ENCODE measurements at places on chromosomes 16 and 17. TPM values are rescaled to one million over a fixed set of nuclear protein-coding genes. Genes with fewer than 3 reads are reported as not detected.

KCNH6 gene
- total RNA-seq = not detected

HS3ST3B1 gene
- total RNA-seq = 4.9 TPM

RTN4RL1 gene
- 0.49 TPM for total RNA-seq

KRTAP3-1 gene
- not detected for total RNA-seq

SLC22A31 gene
- total RNA-seq = 0.20 TPM

TEX2 gene
- total RNA-seq = 14.0 TPM

GLOD4 gene
- total RNA-seq = 55.2 TPM

MYH13 gene
- not detected for total RNA-seq

TEX19 gene
- total RNA-seq = not detected

ATP1B2 gene
- total RNA-seq = not detected

DNA sequence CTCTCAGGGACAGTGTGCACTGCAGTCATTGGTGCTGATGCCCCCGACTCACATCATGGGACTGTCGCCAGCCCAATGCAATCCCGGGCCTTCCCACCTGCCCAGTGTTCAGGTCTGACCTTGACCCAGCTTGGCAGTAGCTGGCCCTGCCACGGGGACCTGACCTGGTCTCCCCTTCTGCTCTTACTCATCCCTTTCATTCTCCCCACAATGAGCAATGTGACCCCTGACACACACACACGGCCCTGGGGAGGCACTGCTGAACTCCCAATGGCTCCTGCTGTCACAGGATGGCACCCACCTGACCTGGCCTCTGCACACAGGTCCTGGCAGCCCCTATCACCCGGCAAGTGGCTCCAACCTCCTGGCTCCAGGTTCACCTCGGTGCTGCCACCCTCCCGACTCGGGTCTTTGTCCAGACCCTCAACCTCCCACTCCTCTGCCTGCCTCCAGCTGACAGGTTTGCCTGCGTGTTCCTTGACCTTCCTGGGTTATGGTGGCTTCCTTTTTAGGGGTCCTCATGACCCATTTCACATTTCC lies 6.6 kb downstream of the CD300C start:
- no peak for DNase-seq

DNA sequence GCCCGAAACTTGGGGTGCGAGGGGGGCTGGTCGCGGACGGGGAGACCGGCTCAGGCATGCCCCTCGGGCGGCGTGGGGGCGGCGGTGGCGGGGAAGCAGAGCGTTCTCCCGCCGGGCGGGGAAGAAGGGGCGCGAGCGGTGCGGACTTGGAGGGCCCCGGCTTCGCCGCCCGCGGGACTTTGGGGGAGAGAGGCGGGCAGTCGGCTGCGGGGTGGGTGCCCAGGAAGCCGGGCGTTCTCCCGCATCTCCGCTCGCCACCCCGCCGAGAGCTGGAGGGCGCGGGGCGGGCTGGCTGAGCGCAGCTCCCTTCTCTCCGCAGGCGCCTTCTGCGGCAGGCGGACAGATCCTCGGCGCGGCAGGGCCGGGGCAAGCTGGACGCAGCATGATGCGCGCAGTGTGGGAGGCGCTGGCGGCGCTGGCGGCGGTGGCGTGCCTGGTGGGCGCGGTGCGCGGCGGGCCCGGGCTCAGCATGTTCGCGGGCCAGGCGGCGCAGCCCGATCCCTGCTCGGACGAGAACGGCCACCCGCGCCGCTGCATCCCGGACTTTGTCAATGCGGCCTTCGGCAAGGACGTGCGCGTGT lies 772 bp downstream of the NTN1 start:
- DNase-seq = peak; percentile 8

DNA sequence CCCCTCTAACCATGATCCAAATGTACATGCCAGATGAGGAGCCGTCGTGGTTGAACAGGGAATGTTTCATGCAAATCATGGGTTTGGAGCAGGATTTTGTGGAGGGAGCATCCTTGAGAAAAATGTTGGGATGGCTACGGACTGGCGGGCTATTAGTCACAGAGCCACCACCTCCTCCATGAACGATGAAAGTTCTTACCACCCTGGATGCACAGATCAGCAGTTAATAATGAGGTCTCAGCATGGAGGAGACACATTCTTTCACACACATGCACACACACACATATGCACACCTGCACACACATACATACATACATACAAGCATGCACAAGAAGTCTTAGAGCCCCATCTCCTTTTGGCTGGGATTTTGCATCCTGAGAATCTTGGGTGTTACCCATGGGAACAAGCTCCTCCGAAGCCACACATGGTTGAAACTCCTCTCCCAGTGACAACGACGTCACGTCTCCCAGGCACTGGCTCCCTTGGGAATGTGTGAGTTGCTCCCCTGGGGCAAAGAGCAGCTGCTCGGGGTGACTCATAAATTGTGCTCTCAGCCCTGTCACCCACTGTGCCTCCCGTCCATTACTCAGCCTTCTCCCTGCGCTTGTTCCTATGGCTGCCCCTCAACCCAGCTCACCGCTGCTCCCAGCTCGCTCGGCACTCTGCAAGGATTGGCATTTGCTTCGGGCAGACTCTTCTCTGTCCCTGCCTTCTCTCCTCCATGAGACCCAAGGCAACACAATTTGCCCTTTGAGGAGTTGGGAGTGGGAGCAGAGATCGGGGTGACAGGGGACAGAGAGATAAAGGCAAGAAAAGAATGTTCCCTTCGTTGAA lies 344.6 kb downstream of the SOX9 start:
- DNase-seq = no peak

DNA sequence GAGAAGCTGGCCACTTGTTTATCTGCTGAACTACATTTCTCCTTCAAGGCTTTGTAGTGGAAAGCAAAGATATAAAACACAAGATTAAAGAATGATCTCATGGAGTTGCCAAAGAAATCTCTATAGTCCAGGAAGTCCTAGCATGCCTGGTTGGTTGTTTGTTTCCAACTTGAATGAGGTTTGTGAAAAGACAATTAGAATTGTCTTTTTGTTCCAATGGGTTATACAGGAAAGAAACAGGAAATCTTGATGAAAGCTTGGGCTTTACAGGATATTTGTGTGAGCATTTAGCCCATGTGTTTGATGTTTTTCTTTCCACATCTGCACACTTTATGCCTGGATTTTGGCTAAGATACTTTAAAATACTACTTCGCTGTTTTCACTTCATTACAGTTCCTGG lies 273.4 kb downstream of the CEP112 start:
- no peak for DNase-seq

DNA sequence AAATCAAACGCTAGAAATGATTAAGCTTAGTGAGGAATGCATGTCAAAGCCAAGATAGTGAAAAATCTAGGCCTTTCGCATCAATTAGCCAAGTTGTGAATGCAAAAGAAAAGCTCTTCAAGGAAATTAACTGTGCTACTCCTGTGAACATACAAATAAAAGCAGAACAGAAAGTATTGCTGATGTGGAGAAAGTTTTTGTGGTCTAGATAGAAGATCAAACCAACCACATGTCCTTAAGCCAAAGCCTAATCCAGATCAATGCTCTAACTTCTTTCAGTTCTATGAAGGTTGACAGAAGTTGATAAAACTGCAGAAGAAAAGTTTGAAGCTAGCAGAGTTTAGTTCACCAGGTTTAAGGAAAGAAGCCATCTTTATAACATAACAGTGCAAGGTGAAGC lies 1044.6 kb downstream of the CDH11 start:
- no peak for DNase-seq

- no peak for DNase-seq
Observed at GRCh38 chr17:62998166-62998565, 32.1 kb downstream of the TANC2 start.

DNA sequence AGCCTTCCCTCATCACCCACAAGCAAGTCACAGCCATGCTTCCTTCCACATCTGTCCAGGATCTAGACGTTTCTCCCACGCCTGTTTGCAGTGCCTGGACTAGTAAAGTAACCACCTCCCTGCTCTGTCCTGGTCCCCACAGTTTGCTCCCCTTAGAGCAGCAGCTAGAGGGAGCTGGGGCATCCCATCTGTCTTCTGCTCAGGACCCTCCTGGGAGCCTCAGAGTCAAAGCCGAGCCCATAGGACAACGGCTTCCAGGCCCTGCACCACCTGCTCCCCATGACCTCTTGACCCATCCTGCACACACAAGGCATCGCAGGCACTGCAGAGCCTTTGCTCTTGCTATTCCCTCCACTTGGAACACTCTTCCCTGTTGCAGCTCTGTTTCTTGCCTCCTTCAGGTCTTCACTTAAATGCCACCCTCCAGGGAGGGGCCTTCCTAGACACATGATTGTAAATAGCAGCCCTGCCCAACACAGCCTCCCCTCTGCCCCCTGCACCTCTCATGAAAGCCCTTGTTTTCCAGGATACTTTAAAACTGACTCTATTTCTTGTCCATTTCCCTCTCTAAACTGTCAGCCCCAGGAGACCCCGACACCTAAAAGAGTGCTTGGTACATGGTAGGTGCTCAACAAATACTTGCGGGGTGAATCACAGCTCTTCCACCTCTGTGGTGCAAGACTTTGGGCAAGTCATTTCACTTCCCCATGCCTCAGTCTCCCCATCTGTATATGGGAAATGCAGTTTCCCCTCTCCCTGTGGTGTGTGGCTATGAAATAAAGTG lies 3.1 kb downstream of the NATD1 start:
- no peak for DNase-seq

Data from activated CD8-positive, alpha-beta T cell treated with anti-CD3 and anti-CD28 coated beads for 36 hours (primary cell).